ENCODE measurements at places on chromosomes 1 and 21. TPM values are rescaled to one million over a fixed set of nuclear protein-coding genes. Genes with fewer than 3 reads are reported as not detected.

UQCRHL gene
- 18.3 TPM for total RNA-seq

MTF1 gene
- 2.0 TPM for total RNA-seq

CYP4X1 gene
- total RNA-seq = 0.12 TPM

NFASC gene
- total RNA-seq = 33.3 TPM

DISC1 gene
- total RNA-seq = 6.1 TPM

TXNIP gene
- 59.5 TPM for total RNA-seq

NEK2 gene
- total RNA-seq = 0.70 TPM

SDE2 gene
- total RNA-seq = 22.8 TPM

C1QB gene
- total RNA-seq = not detected

OR2T6 gene
- total RNA-seq = not detected

AGTRAP gene
- 34.3 TPM for total RNA-seq

PGBD2 gene
- 7.5 TPM for total RNA-seq

EVA1C gene
- 14.4 TPM for total RNA-seq

TOR1AIP2 gene
- total RNA-seq = 36.9 TPM

NDUFS5 gene
- total RNA-seq = 777 TPM

LMO4 gene
- 53.0 TPM for total RNA-seq

PTPN14 gene
- total RNA-seq = 28.4 TPM

KRTAP11-1 gene
- not detected for total RNA-seq

OR2L13 gene
- not detected for total RNA-seq

AIM2 gene
- not detected for total RNA-seq

SLC37A1 gene
- total RNA-seq = 1.9 TPM

BRINP3 gene
- not detected for total RNA-seq

CHRNB2 gene
- 0.23 TPM for total RNA-seq

TAS1R1 gene
- 0.12 TPM for total RNA-seq

AADACL4 gene
- total RNA-seq = not detected

NBPF3 gene
- 26.3 TPM for total RNA-seq
